Transverse colon (tissue), 4 donors: ENCODE measurements at places on chromosomes 5 and 9.

GRCh38 chr5:87339986-87340385 is 72.3 kb downstream of the RASA1 start:
- H3K27ac ChIP-seq: peak overlapping the region; percentile 57
- no peak overlapping the region for H3K4me3 ChIP-seq
- H3K4me1 ChIP-seq: no peaks in the 10 kb centered on the region

DNA sequence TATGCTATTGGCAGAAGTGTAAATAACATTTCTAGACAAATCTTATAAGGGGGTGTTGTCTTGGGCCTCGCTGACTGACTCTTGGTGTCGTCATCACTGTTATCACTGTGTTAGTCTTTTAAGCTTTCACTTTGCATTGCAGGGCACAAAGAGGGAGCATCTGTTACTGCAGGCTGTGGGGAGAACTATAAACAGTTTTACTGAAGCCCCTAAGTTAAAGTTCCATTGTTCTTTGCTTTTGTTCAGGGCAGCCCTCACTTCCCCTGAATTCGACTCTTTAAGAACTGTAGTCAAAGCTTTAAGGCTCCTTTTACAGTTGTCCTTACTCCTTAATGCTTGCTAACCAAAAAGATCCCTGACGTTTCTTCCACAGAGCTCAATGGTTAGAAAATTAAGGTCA is 605.0 kb downstream of the RAB3C start:
- no peak overlapping the region for H3K4me3 ChIP-seq
- DNase-seq: no peak
- H3K27me3 ChIP-seq: no peaks in the 10 kb centered on the region
- peaks cover 27% of the 10 kb centered on the region for H3K4me1 ChIP-seq

DNA sequence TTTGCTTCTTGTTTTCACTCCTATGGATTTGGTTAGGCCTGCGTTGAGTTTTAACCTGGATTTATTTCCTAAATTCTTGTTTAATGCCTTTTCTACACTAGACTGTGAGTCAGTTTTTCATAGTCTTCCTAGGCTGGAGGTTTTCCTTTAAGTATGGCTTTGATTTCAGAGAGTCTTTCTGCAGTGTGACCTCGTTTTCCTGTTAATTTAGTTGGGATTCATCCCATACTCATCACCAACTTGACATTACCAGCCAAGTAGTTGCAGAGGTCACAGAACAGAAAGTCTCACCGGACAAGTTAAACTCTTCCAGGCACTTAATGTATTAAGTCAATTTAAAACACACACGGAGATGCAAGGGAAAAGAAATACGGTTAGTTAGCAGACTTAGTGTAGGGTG is 29.7 kb upstream of the AUH start:
- DNase-seq: no peak
- no peak overlapping the region for H3K27ac ChIP-seq
- H3K4me3 ChIP-seq: no peak overlapping the region
- H3K27me3 ChIP-seq: no peaks in the 10 kb centered on the region

- H3K27ac ChIP-seq: no peak overlapping the region
- no peaks in the 10 kb centered on the region for H3K27me3 ChIP-seq
- H3K4me3 ChIP-seq: no peak overlapping the region
- no peaks in the 10 kb centered on the region for H3K4me1 ChIP-seq
Measured at GRCh38 chr5:14332746-14333145, 189.6 kb downstream of the TRIO start.

GRCh38 chr5:109506556-109506955 is 96.8 kb upstream of the PJA2 start:
- no peaks in the 10 kb centered on the region for H3K27me3 ChIP-seq
- no peak for DNase-seq
- no peaks in the 10 kb centered on the region for H3K36me3 ChIP-seq
